ENCODE measurements at places on chromosomes 13 and 19.

DNA sequence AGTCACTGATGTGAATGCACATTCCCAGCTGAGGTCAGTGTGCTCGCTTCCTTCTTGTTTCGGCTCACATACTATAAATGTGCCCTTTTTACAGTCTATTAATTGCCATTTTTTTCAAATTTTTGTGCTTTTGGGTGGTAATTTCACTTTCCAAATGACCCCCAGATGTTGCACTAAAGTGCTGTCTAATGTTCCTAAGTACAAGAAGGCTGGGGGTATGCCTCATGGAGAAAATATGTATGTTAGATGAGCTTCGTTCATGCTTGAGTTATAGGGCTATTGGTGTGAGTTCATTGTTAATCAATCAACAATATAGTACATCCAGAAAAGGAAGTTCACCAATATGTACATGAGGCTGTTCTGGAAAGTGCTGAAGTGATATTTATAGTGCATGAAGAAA lies 84.7 kb downstream of the KL start:
- DNase-seq = peak; percentile 39

- DNase-seq = no peak
Observed at GRCh38 chr13:68550330-68550729, 1320.2 kb upstream of the PCDH9 start.

DNA sequence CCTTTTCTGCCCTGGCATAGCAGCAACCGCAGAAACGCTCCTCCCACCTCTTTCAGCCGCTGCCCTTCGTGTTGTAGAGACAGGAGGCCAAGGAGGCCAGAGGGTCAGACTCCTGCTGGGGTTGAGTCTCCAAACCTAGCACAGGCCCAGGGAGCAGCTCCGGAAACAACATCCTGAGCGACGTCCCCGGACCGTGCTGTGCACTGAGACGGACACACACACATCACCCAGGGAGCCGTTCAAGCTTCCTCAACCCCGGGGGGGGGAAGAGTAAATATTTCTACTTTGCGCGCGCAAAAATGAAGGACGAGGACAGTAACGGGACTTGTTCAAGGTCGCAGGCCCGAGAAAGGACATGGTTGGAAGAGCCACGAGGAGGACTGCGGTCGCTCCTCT lies 657 bp downstream of the ZNF550 start:
- DNase-seq = no peak

- DNase-seq = peak; percentile 63
Observed at GRCh38 chr19:19464339-19465098, 50.8 kb downstream of the TSSK6 start.

DNA sequence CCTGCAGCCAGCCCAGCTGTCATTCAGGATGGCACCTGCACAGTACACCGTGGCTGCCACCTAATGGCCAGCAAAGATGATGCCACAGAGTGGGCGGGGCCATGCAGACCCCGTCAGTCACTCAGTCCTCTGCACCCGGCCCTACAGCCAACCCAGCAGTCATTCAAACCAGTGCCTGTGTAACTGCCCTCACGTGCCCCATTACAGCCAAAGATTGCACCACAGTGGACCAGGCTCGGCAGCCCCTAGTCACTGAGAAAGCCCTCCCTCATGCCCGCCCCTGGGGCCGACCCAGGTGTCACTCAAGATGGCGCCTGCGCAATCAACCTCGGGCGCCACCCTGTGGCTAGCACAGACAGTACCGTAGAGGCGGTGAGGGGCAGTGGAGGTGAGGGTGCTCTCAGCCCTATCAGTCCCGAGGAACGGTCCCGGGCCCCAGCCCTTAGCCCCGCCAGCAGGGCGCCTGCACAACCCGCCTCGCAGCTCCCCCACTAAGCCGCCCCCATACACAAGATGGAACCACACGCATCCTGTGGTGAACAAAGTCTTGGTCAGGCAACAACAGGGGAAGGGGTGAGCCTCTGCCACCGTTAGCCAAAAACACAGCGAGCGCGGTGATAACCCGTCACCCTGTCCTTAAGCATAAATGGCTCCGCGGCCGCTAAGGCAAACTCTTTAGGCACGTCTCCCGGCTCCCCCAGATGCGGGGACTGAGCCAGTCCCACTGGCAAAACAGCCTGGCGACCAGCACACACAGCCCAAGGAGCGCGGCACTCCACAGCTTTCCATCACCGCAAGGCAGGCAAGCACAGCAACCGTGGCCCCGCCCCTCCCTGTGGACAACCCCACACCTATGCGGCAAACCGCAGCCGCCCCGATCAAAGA lies 2.3 kb downstream of the PEG3 start:
- peak; percentile 51 for DNase-seq

- no peak for DNase-seq
Observed at GRCh38 chr13:42380420-42381164, 108.6 kb downstream of the AKAP11 start.

DNA sequence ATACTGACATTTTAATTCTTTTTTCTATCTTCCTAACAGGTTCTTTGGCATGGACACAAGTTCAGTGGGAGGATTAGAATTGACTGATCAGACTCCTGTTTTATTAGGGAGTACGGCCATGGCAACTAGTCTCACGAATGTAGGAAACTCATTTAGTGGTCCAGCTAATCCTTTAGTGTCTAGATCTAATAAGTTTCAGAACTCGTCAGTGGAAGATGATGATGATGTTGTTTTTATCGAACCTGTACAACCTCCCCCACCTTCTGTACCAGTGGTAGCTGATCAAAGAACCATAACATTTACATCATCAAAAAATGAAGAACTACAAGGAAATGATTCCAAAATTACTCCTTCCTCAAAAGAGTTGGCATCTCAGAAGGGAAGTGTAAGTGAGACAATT lies 34.5 kb downstream of the ZMYM2 start:
- DNase-seq = no peak

GRCh38 chr13:24910502-24911132 lies 146.6 kb downstream of the RNF17 start:
- DNase-seq = no peak

DNA sequence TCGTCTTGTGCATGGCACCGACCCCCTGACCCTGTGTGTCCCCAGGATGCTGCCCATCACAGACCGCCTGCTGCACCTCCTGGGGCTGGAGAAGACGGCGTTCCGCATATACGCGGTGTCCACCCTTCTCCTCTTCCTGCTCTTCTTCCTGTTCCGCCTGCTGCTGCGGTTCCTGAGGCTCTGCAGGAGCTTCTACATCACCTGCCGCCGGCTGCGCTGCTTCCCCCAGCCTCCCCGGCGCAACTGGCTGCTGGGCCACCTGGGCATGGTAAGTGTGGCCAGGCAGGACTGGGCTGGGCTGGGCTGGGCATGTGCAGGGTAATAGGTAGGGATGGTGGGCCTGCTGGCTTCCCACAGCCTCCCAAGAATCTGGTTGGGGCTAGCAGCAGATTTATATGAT lies 17.0 kb downstream of the CYP4F22 start:
- no peak for DNase-seq

DNA sequence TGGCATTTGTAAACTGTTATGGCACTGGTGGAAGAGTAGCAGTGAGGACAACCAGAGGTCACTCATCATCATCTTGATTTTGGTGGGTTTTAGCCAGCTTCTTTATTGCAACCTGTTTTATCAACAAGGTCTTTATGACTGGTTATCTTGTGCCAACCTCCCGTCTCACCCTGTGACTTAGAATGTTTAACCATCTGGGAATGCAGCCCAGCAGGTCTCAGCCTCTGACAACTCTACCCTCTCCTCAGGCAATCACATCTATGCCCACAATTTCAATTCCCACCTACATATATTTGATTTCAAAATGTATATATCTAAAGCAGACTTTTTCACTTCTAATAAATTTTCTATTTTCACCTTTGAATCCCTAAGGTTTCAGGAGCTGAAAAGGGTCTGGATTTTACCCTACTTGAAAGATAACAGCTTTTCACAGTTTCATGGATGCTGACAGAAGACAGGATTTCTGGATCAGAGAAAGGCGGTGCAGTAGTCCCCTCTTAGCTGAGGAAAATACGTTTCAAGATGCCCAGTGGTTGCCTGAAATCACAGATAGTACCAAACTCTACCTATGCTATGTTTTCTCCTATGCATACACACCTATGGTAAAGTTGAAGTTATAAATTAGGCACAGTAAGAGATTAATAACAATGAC lies 1171.8 kb downstream of the DIAPH3 start:
- no peak for DNase-seq

DNA sequence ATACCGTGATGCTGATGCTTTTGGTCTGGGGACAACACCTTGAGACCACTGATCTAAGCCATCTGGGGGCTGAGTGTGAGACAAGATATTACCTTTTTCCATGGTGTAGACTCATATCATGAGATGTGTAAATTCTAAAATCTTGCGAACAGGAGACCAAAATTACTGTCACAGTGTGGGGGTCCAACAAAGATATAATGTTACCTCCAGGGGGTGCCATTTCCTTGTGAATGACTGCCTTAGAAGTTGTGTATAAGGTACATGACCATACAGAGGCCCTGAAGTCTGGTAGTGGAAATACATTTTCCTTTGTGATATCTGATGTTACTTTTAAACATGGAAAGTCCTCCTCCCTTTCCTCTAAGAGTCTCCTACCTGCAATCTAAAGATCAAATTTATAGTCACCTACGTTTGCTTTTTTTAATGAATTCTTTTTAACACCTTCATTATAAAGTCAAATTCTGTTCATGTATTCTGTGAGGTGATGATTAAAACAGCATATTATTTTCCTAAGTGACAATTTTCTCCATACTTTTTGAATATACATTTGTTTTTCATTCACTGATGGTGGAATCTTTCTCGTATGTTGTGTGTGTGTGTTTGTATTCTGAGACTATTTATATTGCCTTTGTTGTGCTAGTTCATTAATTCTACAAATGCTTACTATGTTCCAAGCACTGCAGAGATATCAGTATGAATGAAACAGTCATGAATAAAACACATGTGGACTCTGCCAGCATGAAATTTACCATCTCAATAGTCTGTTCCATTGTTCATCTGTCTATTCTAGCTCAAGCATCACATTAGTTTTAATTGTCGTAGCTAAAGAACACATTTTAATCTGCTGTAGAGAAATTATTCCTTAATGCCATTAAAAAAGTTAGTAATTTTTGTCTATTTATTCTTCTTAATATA lies 113.7 kb downstream of the RFC3 start:
- peak; percentile 65 for DNase-seq

DNA sequence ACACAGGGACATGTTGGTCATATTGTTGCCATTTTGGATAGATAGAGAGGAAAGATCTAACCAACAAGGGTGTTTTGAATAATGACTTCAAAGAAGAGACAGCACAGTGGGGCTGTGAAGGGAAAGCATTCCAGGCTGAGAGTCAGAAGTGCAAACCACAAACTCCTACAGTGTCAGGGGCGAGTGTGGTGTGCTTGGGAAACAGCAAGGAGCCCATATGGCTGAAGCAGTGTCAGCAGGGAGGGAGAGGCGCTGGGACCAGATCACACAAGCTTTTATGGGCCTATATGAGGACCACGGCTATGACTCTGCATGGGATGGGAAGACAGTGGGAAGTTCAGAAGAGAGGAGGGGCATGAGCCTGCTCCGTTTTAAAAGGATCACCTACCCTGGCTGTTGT lies 166.4 kb downstream of the MYO16 start:
- DNase-seq = no peak

GRCh38 chr13:111874981-111875380 lies 192.0 kb upstream of the SOX1 start:
- no peak for DNase-seq

- peak; percentile 6 for DNase-seq
Observed at GRCh38 chr13:40120288-40120687, 464.8 kb downstream of the COG6 start.

GRCh38 chr19:38793177-38793576 lies 4.2 kb downstream of the LGALS7B start:
- peak; percentile 51 for DNase-seq

GRCh38 chr19:11674067-11674492 lies 64.7 kb downstream of the ZNF823 start:
- no peak for DNase-seq

DNA sequence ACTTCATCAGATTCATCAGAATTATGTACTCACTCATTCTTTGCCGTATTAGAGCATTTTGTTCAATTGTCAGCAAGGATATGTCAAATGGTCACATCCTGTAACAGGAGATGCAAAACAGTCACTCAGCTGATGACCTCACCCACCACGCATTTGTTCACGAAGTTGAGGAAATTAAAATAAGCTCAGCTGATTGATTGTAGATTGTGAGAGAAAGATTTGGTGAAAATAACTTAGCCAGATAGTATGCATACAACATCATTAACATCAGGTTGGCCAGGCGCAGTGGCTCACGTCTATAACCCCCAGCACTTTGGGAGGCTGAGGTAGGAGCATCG lies 22.6 kb upstream of the CDC16 start:
- DNase-seq = peak; percentile 65

DNA sequence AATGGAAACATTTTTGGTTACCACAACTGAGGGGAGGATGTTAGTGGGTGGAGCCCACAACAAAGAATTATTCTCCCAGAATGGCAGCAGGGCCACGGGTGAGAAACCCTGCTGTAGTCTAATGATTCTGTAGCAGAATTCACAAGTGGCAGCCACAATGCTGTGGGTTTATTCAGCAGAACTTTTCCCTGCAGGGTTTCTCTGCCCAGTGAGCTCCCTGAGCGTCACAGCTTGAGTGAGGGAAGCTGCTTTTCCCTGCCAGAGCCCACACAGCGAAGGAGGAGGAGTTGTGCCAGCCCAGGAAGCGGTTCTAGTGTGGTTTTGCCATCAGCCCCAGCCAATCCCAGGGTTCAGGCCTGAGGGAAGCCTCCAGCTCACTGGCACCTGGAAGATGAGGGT lies 4.4 kb downstream of the ATP12A start:
- DNase-seq = peak; percentile 31

DNA sequence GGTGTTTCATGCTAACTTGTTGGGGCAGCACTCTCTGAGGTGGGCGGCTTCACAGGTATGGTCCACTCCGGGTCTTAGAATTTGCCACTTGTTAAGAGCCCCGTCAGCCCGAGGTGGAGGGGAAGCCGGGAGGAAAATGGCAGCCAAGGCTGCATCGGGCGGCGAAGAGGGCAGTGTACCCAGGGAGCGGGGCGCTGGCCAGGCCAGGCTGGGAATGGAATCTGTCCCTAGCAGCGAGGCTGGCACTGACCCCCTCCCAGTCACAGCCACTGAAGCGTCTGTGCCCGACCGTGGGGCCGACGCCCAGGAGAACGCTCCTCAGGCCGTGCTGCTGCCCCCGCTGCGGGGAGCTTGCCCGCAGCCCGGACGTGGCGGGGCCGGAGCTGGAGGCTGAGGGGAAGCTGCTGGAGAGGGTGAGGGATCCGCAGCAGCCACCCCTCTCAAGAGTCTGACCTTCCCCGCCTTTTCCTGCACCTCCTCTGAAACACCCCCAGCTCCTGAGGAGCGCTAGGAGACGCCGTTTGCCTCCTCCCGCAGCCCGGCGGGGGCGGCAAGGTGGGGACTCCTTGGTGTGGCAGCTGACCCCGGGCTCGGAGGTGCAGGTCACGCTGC lies 313.8 kb upstream of the SPRY2 start:
- no peak for DNase-seq
